ENCODE measurements at places on chromosomes 1 and 21. TPM values are rescaled to one million over a fixed set of nuclear protein-coding genes. Genes with fewer than 3 reads are reported as not detected.

GRCh38 chr1:25090707-25091422 lies 141.4 kb downstream of the SYF2 start:
- H3K4me3 ChIP-seq = no peak overlapping the region
- H3K4me1 ChIP-seq = peaks cover 53% of the 10 kb centered on the region
- no peak overlapping the region for H3K27ac ChIP-seq
- no peaks in the 10 kb centered on the region for H3K36me3 ChIP-seq

DNA sequence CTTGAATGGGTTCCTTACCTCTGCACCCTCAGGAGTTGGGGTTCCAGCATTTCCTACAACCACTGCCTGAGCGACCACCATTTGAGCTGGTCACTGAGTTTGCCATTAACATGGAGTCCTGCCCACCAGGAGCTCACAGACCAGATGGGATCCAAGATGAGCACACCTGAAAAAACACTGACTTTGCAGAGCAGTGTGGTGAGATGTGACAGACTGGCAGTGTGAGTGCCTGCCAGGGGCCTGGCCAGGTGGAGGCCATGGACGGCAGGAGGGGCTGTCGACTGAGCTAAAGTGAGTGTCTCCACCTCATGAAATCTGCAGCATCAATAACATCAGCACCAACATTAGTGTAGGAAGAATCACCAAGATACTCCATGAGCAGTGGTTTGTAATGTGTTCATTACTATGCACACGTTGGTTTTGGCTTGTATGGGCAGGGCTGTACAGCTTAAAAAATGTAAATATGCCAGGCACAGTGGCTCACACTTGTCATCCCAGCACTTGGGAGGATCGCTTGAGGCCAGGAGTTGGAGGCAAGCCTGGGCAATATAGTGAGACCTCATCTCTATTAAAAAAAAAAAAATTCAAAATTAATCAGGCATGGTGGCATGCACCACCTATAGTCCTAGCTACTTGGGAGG lies 12.2 kb upstream of the MIXL1 start:
- no peaks in the 10 kb centered on the region for H3K4me1 ChIP-seq
- no peak overlapping the region for H3K27ac ChIP-seq
- no peaks in the 10 kb centered on the region for H3K36me3 ChIP-seq
- H3K27me3 ChIP-seq = no peaks in the 10 kb centered on the region
- DNase-seq = no peak
- no peak overlapping the region for H3K4me3 ChIP-seq

DNA sequence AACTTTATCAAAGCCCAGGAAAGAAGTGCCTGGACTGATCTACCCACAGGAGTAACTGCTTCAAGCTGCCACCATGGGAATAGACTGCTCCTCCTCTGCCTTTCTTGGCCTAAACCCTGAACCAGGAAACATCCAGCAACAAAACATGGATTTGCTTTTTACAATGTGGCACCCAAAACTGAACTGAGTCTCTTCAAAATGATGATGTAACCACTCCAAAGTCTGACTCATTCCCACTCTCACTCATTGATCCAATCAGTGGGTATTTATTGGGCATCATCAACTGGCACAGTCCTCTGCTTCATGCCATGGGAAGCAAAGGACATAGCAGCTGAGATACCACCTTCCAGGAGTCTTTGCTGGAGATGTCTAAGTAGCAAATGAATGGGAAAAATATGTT lies 23.5 kb downstream of the CYP4A22 start:
- H3K27ac ChIP-seq = no peak overlapping the region
- no peaks in the 10 kb centered on the region for H3K36me3 ChIP-seq
- no peak for DNase-seq
- no peaks in the 10 kb centered on the region for H3K4me1 ChIP-seq
- H3K27me3 ChIP-seq = peaks cover 43% of the 10 kb centered on the region
- no peak overlapping the region for H3K4me3 ChIP-seq

GRCh38 chr1:42057800-42058199 lies 95.4 kb upstream of the GUCA2B start:
- H3K36me3 ChIP-seq = no peaks in the 10 kb centered on the region
- no peak overlapping the region for H3K4me3 ChIP-seq
- peaks cover 61% of the 10 kb centered on the region for H3K27me3 ChIP-seq
- peaks cover 10% of the 10 kb centered on the region for H3K4me1 ChIP-seq
- no peak for DNase-seq

DNA sequence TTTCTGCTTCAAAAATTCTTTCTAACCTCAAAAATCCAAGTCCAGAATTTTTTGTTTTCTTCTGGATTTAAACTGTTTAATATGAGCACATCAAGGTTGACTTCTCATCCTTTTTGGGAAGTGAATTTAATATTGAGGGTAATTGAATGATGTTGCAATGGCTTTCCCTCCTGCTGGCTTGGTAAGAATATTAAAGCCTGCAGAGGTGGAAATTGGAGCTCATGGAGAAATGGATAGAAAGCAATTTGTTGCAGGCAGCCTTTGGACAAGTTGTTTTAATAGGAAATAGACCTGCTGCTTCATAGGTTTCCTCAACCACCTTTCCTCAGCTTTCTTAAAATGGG lies 124.7 kb downstream of the SYT2 start:
- no peak overlapping the region for H3K27ac ChIP-seq
- peaks cover 32% of the 10 kb centered on the region for H3K36me3 ChIP-seq
- no peaks in the 10 kb centered on the region for H3K27me3 ChIP-seq
- no peak overlapping the region for H3K4me3 ChIP-seq
- no peak for DNase-seq

DNA sequence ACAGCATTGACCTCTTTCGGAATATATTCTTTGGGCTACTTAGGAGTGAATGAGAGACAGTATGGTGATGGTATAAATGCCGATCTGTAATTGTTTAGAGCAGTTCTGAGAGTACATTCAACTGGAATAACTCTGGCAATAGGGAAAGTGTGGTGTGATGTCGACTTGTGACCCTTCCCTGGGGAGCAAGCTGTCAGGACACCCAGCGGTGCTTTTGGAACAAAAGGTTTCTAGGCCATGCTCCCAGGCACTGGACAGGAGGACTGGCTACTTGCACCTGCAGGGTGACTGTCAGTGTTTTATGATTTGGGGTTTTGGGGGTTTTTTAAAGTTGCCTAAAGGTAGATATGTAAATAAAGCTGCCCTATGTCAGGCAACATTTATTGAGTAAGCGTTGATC lies 50.9 kb downstream of the MACO1 start:
- H3K4me1 ChIP-seq = peaks cover 23% of the 10 kb centered on the region
- no peaks in the 10 kb centered on the region for H3K27me3 ChIP-seq
- no peak overlapping the region for H3K27ac ChIP-seq
- H3K4me3 ChIP-seq = no peak overlapping the region
- H3K36me3 ChIP-seq = peaks cover 47% of the 10 kb centered on the region
- DNase-seq = no peak

- no peak overlapping the region for H3K4me3 ChIP-seq
- H3K27me3 ChIP-seq = peaks cover 8% of the 10 kb centered on the region
- DNase-seq = no peak
- H3K4me1 ChIP-seq = peaks cover 6% of the 10 kb centered on the region
- no peak overlapping the region for H3K27ac ChIP-seq
Measured at GRCh38 chr1:42142894-42143675, 10.1 kb upstream of the GUCA2B start.

- H3K36me3 ChIP-seq = no peaks in the 10 kb centered on the region
- no peak overlapping the region for H3K4me3 ChIP-seq
- no peak overlapping the region for H3K27ac ChIP-seq
- H3K27me3 ChIP-seq = peaks cover 23% of the 10 kb centered on the region
- DNase-seq = no peak
Measured at GRCh38 chr1:152811050-152811449, 721 bp upstream of the LCE1B start.

- DNase-seq = no peak
- H3K36me3 ChIP-seq = no peaks in the 10 kb centered on the region
- H3K27me3 ChIP-seq = peaks cover 42% of the 10 kb centered on the region
- no peaks in the 10 kb centered on the region for H3K4me1 ChIP-seq
- no peak overlapping the region for H3K27ac ChIP-seq
Measured at GRCh38 chr1:36984026-36984425, 50.3 kb downstream of the GRIK3 start.

- no peak overlapping the region for H3K27ac ChIP-seq
- H3K27me3 ChIP-seq = no peaks in the 10 kb centered on the region
- H3K4me3 ChIP-seq = no peak overlapping the region
- H3K4me1 ChIP-seq = peaks cover 8% of the 10 kb centered on the region
Measured at GRCh38 chr1:46043458-46044017, 88.9 kb downstream of the PIK3R3 start.

GRCh38 chr21:24045775-24046215 lies 1561.5 kb downstream of the MRPL39 start:
- peaks cover 48% of the 10 kb centered on the region for H3K4me1 ChIP-seq
- no peak for DNase-seq
- H3K4me3 ChIP-seq = no peak overlapping the region
- no peaks in the 10 kb centered on the region for H3K27me3 ChIP-seq
- no peaks in the 10 kb centered on the region for H3K36me3 ChIP-seq

DNA sequence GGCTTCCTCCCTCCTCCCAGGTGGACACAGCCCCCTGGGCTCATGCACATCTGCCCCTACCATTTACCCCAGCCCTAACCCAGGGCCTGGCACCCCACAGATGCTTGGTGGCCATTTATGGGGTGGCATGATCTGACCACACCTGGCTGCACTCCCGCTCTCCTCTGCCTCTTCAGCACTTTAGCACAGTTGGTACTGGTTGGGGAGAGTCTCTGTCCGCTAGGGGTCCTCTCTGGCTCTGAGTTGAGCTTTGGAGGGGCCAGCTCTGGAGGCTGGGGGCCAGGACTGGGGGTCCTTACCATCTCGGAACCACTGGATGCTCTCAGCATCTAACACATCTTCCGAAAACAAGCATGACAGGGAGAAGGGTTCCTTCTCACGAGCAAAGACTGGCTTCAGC lies 17.4 kb downstream of the MYOM3 start:
- H3K4me1 ChIP-seq = no peaks in the 10 kb centered on the region
- H3K4me3 ChIP-seq = no peak overlapping the region
- H3K36me3 ChIP-seq = no peaks in the 10 kb centered on the region
- peaks cover 7% of the 10 kb centered on the region for H3K27me3 ChIP-seq

GRCh38 chr1:54791880-54792522 lies 9.1 kb downstream of the TTC22 start:
- DNase-seq = peak; percentile 22
- peaks cover 20% of the 10 kb centered on the region for H3K4me1 ChIP-seq
- no peaks in the 10 kb centered on the region for H3K27me3 ChIP-seq
- H3K36me3 ChIP-seq = no peaks in the 10 kb centered on the region

DNA sequence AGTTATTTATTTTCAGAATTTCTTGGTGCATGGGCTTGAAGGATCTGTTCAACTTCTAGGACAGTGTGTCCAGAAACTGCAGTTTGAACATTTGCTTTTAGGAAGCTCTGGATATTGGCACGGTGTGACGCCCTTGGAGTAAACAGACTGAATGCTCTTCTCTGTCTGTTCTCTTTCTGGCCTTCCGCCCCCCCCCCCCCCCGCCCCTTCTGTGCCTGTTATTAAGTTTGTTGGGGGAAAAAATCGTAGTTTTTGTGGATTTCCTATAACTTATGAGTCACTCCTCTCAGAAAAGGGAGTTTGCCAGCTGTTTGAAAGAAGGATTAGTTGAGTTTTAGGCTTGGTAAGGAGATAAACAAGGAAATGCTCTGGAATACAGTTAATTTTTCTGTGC lies 1.2 kb downstream of the KCTD3 start:
- H3K27me3 ChIP-seq = peaks cover 3% of the 10 kb centered on the region
- peak overlapping the region; percentile 91 for H3K4me3 ChIP-seq
- no peak overlapping the region for H3K27ac ChIP-seq
- no peak for DNase-seq
- H3K4me1 ChIP-seq = peaks cover 11% of the 10 kb centered on the region

DNA sequence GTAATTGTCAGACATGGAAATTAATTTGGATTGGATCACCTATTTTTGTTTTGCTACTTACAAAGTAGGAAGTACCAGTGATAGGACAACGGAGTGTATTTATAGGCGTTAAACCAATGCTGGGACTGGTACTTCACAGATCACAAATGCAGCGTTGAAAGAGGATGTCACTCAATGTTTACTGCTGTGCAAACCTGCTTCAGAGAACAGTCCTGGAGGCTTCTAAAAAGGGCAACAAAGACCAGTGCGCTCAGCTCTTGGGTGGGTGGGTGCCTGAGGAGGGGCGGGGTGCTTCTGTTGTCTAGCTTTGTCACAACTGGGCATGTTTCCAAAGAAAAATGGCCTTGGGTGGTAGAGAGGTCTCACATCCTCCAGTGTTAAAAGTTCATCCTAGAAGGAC lies 2.1 kb downstream of the C1orf21 start:
- H3K27me3 ChIP-seq = peaks cover 42% of the 10 kb centered on the region
- H3K27ac ChIP-seq = peak overlapping the region; percentile 92
- DNase-seq = no peak
- peaks cover 21% of the 10 kb centered on the region for H3K4me1 ChIP-seq

DNA sequence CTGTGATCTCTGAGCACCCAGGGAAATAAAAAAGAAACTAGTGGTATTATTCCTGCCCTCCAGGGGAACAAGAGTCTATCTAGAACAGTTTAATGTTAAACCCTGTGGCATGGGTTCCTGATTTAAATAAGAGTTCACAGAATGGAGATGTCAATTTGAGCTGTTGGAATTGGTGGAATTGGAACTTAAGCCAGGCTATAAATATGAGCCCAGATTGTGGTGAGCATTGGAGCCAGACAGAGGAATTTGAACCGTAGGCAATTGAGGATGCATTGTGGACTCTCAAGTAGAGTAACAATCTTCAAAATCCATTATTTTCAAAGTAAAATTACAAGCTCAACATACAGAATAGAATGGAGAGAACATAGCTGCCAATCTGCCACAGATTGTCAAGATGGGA lies 98.2 kb downstream of the NEK7 start:
- peaks cover 4% of the 10 kb centered on the region for H3K36me3 ChIP-seq
- peaks cover 43% of the 10 kb centered on the region for H3K4me1 ChIP-seq
- no peaks in the 10 kb centered on the region for H3K27me3 ChIP-seq
- no peak for DNase-seq
- no peak overlapping the region for H3K27ac ChIP-seq
- H3K4me3 ChIP-seq = no peak overlapping the region

DNA sequence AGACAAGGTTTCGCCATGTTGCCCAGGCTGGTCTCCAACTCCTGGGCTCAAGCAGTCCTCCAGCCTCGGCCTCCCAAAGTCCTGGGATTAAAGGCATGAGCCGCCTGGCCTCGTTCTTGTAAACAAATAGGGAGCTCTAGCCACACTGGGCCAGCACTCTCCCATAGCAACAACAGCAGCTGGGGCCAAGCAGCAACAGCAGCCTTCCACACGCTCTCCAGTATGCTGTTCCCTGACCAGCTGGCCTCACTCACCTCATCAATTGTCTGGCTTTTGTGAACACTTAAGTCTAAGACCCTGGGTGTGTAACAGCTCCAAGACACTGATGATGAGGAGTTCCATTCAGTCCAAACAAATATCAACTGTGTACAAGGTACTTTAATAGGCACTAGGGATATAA lies 16.9 kb upstream of the GLIS1 start:
- peaks cover 5% of the 10 kb centered on the region for H3K36me3 ChIP-seq
- H3K27me3 ChIP-seq = no peaks in the 10 kb centered on the region
- no peak overlapping the region for H3K27ac ChIP-seq
- no peak overlapping the region for H3K4me3 ChIP-seq
- DNase-seq = no peak
- H3K4me1 ChIP-seq = no peaks in the 10 kb centered on the region

Gene USH2A
- not detected for polyA plus RNA-seq

Gene HAO2
- polyA plus RNA-seq = not detected

Gene UBXN10
- 0.04 TPM for polyA plus RNA-seq

Gene CTTNBP2NL
- not detected for polyA plus RNA-seq

Gene HTR1D
- not detected for polyA plus RNA-seq
